Choroid plexus epithelial cell (primary cell): ENCODE measurements at places on chromosomes 11 and 22.
A peak's percentile ranks its signal among the peaks of the same experiment; 100 is the strongest.

DNA sequence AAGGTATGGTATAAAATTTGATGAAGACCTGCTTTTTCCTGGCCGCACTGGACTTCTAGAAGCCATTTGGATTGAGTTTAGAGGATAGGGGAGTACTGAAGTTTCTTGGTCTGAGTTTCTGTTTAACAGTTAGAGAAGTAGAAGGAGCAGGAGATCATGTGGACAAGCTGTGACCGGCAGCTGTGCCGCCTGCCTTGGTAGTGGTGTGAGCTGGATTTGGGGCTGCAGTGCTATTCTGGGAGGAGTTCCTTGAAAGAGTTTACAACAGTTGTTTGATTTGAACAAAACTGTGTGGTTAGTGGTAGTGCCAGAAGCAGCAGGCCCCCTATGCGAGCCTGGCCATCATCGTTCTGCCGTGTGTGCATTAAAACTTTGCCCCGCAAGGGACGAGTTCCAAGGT lies 105.2 kb downstream of the PDHX start:
- no peak for DNase-seq

DNA sequence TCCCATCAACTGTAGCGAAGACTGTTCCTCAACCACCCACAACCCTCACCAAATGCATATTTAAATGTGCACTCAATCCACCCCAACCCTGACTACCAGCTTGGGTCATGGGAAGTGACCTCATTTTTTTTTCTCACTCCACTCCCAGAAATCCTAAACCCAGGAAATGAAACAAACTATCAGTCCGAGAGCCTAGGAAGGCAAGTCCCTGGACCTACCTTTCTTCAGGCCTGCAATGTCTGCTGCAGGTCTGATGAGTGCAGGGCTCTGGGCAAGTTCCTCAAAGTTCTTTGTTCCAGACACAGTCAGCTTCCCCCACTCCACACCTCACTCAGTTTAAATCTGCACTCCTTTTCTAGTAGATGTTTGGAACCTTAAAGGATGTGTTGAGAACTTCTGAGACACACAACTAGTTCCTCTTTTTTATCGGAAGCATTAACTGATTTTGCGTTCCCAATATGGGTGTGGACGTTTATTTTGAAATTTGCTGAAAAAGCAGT lies at the start of gene MS4A4E:
Gene MS4A4E, minus strand, starts transcription at position 398 of the 500 bp plus-strand sequence. CDS start 13,082 bp downstream, outside the sequence.
- no peak for DNase-seq

- peak; percentile 69 for DNase-seq
These were observed 23.6 kb downstream of the ALX4 start for GRCh38 chr11:44286268-44286880.

DNA sequence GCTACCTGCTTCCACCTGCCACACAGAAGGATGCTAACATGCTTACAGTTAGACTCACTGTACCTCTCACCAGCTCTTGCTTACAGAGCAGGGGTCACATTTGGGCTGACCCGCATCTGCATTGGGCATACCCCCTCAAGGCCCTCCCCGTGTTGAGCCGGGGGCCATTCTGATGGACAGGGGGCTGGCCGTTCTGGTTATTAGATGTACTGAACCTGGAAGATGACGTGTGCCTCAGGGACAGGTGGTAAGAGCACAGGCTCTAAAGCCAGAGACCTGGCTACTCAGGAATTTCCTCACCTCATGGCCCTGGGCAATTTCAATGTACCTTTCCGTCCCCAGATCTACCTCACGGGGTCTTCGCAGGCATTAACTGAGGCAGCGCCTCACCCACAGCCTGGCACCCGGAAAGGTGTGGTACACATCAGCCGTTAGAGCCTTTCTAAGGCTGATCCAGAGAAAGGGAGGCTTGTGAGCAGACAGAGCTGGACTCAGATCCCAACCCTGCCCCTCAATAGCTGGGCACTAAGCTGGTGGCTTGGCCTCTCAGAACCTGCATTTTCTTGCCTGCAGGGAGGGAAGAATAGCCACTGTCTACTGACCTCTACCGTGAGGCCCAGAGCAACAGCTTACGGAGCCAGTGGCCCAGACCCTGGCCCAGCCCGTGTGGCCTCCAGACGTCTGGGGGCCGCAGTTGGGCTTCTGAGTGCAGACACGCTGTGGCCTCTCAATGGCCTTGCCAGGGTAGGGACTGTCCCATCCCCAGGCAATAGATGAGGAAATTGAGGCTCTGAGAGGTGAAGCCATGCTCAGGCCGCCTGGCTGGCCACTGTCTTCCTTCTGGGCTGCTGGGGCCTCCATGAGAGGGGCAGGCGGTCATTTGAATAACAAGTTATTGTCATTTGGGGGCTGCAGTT lies 100.6 kb downstream of the MORC2 start:
- DNase-seq, result no peak
